Amniotic stem cell (primary cell): ENCODE measurements at places on chromosomes 12 and 14.

GRCh38 chr12:119565404-119565803 is 28.2 kb upstream of the TMEM233 start:
- no peak for DNase-seq

DNA sequence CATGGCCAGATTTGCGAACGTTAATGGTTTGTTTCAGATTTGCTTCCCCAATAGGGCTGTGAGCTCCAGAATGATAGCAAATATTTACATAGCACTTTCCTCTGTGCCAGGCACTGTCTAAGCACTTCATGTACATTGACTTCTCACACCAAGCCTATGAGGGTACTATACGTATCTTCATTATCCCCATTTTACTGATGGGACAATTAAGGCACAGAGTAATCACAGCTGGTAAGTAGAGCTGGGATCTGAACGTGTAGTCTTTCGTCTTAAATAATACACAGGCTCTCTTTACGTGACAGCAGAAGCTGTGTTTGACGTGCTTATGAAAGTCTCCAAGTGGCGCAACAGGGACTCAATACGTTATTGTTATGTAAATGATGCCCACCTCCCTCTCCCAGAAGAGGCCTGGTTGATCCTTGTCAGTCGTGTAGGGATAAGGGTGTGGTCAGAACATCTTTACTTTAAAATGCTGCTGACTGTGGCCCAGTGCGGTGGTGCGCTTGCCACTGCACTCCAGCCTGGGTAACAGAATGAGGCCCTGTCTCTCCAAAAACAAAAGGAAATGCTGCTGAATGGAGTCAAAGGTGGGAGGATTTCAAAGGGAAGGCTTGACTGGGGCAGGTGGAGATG is 66.3 kb upstream of the TCL1B start:
- DNase-seq = no peak

- peak; percentile 82 for DNase-seq
These were observed 191.4 kb downstream of the CACNA1C start for GRCh38 chr12:2244013-2244861.

GRCh38 chr12:69129564-69129963 is 109.8 kb upstream of the CPSF6 start:
- DNase-seq = no peak
